ENCODE measurements at places on chromosomes 1 and 21.

DNA sequence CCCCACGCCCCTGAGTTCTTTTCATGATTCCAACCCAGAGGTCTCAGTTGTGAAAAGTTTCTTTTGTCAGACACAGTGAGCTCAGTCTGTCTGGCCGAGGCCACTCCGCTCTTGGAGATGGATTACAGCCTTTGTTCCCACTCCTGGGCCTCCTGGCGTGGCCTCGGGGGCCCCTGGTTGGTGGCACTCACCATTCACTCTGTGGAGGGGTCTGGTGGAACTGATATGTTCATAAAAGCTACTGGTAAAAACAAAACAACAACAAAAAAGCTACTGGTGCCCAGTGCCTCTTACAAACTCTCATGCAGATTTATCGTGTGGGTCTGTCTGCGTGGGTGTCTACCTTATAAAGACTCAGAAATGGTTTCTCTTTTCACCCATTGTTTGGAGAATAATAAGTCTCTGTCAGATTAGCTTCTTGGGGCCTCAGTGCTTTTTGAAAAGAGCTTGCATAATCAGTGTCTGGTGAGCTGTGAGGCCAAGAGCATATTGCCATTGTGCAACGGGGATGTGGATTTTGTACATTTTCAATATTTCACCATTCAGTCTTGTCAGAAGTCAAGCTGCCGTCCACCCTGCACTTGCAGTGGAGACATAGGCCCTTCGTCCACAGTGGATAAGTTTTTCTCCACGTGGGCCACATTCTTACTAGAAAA, 86.7 kb downstream of the GALNT2 start:
- DNase-seq: peak; percentile 70

DNA sequence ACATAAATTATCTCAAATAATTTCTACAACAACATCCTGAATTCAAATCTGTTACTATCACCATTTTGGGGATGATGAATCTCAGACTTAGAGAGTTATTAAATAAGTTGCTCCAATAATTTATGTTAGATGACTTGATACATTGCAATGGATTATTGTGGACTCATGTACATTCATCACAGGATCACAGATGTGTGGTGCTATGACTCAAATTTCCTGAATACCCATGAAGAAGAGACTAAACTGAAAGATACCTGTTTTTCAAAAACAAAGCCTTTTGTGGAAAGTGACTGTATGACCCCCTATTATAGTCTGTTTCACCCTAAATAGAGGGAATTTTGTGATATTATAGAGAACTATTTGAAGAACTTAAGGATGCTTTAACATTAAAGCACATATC, 315.0 kb downstream of the PLA2G4A start:
- no peak for DNase-seq

DNA sequence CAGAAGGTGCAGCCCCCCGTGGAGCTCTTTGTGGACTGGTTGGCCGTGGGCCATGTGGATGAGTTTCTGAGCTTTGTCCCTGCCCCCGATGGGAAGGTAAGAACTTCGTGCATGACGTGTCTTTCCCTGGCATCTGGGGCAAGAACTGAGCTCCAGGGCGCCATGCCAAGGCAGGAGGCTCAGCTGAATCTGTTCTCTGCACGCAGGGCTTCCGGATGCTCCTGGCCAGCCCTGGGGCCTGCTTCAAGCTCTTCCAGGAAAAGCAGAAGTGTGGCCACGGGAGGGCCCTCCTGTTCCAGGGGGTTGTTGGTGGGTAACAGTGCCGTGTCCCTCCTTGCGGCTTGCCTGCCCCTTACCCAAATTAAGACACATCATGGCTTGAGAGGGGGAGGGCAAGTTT, 27.7 kb downstream of the PADI3 start:
- peak; percentile 89 for DNase-seq

- DNase-seq: no peak
These were observed 50.2 kb downstream of the SLC25A24 start for GRCh38 chr1:108149796-108150467.

DNA sequence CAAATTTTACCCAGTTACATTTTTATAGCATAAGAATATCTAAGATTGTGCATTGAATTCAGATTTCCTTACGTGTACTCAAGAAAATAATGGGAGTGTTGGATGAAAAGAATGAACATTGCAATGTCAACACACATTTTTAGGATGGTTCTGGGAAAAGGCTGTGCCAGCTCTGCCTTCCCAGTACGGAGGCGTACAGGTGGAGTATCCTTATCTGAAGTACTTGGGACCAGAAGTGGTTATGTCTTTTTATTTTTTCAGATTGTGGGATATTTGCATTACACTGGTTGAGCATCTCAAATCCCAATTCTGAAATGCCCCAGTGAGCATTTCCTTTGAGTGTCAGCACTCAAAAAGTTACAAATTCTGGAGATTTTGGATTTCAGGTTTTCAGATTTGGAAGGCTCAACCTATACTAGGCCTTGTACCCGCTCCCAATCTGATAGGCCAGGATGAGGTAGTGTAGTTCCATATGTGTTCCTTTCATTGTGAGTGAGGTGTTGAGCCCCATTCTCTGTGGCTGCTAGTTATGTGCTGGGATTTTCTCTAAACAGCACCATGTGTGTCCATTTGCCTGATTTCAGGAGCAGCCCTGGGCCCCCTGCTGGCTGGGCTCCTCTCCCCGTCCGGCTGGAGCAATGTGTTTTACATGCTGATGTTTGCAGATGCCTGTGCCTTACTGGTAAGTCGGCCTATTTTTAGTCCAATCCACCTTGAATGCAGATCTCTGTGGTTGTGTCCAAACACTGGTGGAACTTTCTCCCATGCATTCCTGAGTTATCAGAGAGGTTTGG, 60.8 kb downstream of the SLC37A1 start:
- DNase-seq: no peak

GRCh38 chr1:59089922-59090457, 206.9 kb upstream of the FGGY start:
- DNase-seq: no peak

- DNase-seq: no peak
These were observed 10.6 kb downstream of the PTPN22 start for GRCh38 chr1:113860891-113861290.

GRCh38 chr1:7869136-7869920, 16.5 kb upstream of the UTS2 start:
- no peak for DNase-seq

DNA sequence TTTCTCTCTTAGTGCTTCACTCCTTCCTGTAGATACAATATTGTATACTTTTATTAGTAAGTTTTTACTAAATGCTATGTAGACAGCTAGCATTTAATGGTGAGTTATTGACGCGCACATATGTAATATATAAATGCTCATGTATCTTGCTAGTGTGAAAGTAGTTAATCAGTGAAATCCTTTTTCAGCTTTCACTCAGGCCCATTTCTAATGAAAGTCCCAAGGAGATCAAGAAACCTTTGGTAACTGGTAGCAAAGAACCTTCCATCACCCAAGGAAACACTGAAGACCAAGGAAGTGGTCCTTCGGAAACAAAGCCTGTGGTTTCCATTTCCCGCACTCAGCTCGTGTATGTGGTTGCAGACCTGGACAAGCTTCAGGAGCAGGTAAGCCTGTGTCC, 27.2 kb downstream of the AGT start:
- DNase-seq: no peak

DNA sequence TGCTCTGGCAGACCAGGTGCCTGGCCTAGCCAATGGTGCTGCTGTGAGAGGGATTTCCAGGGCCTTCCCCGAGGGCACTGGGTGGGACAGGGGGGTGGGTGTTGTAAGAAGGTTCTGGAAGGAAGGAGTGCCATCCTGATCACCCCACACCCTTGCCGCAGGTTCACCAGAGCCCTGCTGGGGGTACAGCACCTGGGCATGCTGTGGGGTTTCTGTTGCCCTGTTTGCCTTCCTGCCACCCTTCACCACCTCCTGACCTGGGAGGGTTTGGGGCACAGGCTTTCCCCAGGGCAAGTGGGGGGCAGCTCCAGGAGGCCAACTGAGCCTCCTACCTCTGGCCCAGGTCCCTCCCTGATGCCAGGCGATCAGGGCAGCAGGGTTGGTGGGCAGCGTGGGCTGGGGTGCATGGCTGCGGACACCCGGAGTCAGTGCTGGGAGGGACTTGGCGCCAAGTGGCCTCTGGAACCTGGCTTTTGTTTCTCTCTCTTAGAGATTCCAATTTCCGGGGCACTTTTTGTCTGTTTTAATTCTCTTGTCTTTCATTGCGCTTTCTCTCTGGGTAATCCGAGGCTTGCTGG, 318.8 kb downstream of the PTPRU start:
- no peak for DNase-seq

DNA sequence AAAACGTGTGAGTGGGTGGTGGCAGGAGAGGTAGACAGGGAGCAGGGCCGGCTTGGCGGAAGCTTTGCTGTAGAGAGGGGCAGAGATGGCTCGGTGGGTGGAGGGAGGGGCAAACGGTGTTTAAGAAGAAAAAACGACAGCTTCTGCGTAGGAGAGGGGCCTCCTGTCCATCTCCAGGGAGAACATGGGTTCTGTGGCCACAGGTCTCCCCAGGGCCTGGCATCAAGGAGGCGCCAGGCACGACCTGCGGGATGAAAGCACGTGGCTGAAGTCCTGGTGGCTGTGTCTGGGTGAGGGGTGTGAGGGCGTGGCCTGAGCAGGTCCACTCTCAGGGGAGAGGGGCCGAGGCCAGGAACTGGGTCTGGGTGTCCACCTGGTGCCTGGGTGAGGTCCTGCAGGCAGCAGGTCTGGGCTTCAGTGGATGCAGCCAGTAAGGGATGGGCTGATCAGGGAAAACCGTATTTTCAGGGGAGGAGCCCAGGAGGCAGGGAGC, 940 bp upstream of the PRKCZ start:
- no peak for DNase-seq

GRCh38 chr1:186670297-186671135, 9.7 kb downstream of the PTGS2 start:
- no peak for DNase-seq
